ENCODE measurements at places on chromosomes 7 and 10. TPM values are rescaled to one million over a fixed set of nuclear protein-coding genes. Genes with fewer than 3 reads are reported as not detected.

GRCh38 chr7:26318921-26319320 is 27.3 kb downstream of the SNX10 start:
- no peak for DNase-seq

Gene SPOCK2
- total RNA-seq = 0.27 TPM

- no peak for DNase-seq
These were observed 687.3 kb upstream of the CELF2 start for GRCh38 chr10:10330418-10330817.

Gene PDGFA
- 42.0 TPM for total RNA-seq

DNA sequence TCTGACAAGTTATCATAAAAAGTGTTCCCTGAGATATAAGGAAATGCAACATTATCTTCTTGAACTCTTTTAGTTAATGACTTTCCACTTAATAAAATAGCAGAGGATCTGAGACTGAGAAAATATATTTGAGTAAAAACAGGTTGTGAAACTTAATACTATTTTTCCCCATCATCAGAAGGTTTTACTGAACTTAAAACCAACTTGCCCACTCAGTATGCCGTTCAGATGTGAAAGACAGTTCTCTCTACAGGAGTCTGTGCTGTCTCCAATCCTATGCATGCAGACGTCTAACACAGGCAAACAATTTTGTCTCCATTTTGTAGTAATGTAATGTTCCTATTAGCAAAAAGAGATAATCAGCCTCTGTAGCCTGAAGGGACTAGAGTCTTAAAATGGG is 38.2 kb upstream of the CYP2C18 start:
- DNase-seq = no peak

GRCh38 chr7:20826243-20826642 is 39.6 kb upstream of the SP8 start:
- DNase-seq = no peak

Gene ACSM6
- not detected for total RNA-seq

Gene PAPOLB
- total RNA-seq = not detected

DNA sequence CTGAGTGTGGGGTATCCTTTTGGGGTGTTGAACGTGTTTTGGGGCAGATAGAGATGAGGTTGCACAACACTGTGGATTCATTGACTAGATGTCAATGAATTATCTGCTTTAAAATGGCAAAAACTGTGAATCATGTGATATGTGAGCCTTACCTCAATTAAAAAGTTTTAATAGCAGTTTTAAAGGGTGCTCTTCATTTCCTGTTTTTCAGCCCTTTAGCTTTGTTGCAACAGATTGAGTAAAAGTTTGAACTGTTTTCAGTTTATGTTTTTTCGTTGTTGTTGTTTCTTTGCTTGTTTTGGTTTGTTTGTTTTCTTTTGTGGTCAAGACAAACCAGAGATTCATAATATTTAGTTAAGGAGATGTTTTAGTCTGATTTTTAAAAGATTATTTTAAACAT is 9.4 kb downstream of the TAS2R41 start:
- no peak for DNase-seq

GRCh38 chr7:118517275-118517674 is 292.8 kb downstream of the ANKRD7 start:
- peak; percentile 22 for DNase-seq

Gene KIF11
- 34.1 TPM for total RNA-seq

- DNase-seq = no peak
These were observed 102.8 kb downstream of the PRKG1 start for GRCh38 chr10:51176976-51177695.

- DNase-seq = no peak
These were observed 705.2 kb upstream of the IGFBP3 start for GRCh38 chr7:46626261-46626660.

- no peak for DNase-seq
These were observed 337.6 kb downstream of the CCSER2 start for GRCh38 chr10:84665883-84666463.

GRCh38 chr10:85602713-85603112 is 763.9 kb downstream of the GRID1 start:
- no peak for DNase-seq

Gene EBLN1
- total RNA-seq = not detected

- DNase-seq = no peak
These were observed 8.4 kb upstream of the IFIT1B start for GRCh38 chr10:89369156-89370105.

Gene SPDYE8
- not detected for total RNA-seq

Gene RARRES2
- not detected for total RNA-seq

All from foreskin keratinocyte (primary cell).